Skin of body (tissue), 3 donors: ENCODE measurements at places on chromosomes 5 and 9. TPM values are rescaled to one million over a fixed set of nuclear protein-coding genes. Genes with fewer than 3 reads are reported as not detected.

- no peak for DNase-seq
These were observed 4.0 kb upstream of the CCL28 start for GRCh38 chr5:43415935-43416802.

DNA sequence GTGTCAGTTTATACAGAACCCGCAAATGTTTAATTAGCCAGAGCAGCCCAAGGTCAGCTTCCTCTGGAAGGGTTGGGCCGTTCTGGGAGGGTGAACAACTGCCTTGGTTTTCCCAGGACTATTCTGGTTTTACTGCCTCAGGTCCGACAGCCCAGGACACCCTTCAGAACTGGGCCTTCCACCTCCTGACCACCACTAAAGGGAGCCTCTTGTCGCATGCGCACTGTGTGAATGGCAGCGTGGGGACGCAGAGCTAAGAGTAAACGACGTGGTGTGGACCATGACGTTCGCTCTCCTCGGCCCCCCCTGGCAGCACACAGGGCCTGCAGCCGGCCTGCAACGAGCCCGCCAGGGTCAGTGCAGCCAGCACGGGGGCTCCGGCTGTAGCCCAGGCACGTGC is 214.9 kb downstream of the FANCC start:
- DNase-seq = no peak

GRCh38 chr9:8706531-8706930 is 907.0 kb upstream of the DMAC1 start:
- DNase-seq = no peak

DNA sequence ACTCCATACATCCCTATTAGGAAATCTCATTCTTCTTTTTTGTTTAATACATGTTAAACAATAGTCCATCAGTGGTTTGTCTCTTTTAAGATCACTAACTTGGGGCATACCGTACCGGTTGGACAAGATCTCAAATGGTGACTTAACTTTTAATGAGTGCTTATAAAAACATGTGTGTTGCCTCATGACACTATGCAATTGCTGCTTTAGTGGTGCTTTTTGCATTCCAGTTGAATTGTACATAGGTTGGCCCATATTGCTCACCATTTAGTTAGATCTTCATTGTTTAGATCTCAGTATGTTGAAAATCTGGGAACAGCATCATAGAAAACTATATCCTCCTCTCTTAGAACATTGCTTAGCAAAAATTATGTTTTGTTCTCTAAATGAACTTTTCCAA is 17.8 kb downstream of the C9orf85 start:
- no peak for DNase-seq

DNA sequence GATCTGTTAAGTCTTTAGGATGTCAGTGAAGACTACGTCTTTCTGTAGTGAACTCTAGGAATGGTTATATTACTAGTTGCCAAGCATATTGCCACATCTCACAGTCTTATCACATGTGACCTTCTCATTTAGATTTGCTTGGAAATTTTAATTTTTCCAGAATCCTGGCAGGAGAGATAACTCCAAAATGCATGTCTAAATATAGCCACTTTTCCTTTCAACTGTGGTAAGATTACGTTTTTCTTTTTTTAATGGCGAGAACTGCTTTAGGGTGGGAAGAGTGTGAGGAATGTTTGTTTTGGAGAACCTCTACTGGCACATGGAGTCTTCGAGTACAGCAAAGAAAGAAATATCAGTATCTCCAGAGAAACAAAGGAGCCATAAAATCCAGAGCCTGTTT is 91.7 kb upstream of the ADAMTSL1 start:
- no peak for DNase-seq

IL4 gene
- not detected for total RNA-seq

DNA sequence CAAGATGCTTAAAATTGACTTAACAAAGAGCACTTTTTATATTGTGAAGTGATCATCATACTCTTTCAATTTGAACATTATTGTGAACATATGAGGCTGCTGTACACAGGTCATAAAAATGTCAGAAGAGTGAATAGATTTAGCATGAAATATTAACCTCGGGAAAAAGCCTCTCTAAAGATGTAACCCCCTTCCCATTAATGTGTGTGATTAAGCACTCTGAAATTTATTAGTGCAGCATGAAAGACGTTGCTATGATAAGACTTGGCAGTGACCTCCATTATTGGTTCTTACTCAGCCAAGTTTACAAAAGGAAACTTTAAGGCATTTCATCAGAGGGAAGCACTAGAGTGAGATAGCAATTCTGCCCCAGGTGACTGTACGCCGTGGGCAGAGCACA is 326.5 kb downstream of the NTRK2 start:
- peak; percentile 77 for DNase-seq

- no peak for DNase-seq
These were observed 92.9 kb upstream of the MAST4 start for GRCh38 chr5:66503203-66503789.

RMRP gene
- 94,985 TPM for total RNA-seq

TERT gene
- total RNA-seq = not detected

SLCO6A1 gene
- total RNA-seq = not detected

GTF3C5 gene
- 25.7 TPM for total RNA-seq

DNA sequence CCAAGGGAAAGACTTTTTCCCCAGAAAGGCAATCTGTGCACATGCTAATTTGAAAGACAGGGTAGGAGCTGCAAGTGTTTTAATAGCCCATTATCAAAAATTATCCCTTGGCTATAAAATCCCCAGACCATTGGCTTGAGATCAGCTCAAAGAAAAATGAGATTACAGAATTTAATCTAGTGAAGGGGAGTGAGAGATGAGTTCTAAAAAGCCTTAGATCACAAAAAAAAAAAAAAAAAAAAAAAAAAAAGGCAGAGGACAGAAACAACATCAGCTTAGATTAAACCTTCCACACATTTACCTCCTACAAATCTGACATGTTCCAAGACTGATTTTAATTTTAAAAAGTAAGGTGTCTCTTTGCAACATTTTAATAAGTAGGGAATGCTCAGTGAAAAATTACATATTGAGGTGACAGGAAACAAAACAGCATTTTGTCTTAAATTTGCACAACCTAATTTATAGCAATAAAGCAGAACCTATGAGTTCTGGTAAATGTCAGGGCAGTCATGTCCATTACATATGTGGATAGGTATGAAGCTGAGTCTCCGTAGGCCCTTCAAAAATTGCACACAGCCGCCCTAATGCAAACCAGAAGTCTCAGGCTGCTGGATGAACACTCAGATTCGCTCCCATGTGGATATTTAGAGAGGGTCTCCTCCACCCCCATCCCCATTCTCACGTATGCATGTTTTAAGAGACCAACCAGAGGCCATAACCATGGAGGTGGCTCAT is 43.4 kb downstream of the NFIB start:
- DNase-seq = peak; percentile 92
